ENCODE measurements at places on chromosomes 6 and 20.

- DNase-seq, result no peak
These were observed 184.3 kb downstream of the SOX4 start for GRCh38 chr6:21777846-21778245.

DNA sequence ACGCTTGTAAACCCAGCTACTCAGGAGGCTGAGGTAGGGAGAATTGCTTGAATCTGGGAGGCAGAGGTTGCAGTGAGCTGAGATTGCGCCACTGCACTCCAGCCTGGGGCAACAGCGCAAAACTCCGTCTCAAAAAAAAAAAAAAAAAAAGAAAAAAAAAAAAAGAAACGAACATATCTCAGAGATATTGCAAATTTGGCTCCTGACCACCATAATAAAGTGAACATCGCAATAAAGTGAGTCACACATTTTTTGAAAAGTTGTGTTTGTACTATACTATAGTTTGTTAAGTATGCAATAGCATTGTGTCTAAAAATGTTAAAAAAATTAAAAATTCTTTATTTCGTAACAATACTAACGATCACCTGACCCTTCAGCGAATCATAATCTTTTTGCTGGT, 13.3 kb downstream of the RSPH9 start:
- no peak for DNase-seq

- DNase-seq, result no peak
These were observed 47.4 kb upstream of the SRF start for GRCh38 chr6:43123461-43124314.

GRCh38 chr6:109008537-109009235, 86.0 kb downstream of the SESN1 start:
- no peak for DNase-seq

DNA sequence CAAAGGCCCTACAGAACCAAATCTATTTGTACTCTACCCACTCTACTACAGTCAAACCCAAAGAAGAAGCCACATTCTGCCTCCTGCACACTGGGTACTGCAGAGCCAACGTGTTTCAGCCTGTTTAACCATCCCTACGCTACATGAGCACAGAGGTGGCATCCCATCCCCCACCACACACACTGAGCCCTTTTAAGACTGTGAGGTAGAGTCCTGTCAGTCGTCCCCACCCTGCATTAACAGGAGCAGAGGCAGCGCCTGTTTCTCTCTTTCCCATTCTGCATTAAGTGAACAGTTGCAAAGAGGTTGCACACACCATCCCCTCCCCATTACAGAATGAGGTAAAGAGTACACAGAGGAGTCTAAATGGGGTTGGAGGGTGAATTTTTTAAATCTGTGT, 5.2 kb upstream of the RSPH4A start:
- no peak for DNase-seq

DNA sequence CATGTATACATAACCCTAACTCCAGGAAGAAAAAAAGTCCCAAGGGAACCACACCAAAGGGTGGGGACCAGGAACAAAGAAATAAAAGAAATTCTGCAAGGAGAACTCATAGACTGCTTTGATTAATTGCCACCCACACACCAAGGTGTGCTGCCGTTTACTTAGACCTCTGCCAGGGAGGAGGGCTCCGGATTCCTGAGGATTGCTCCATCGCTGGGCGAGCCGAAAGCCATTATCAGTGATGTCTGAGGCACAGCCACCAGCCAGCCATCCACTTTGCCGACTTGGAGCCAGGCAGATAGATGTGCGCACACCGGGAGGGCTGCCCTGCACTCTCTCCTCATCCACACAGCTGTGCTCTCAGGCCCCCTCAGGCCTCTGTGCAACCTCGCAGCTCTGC, 272.7 kb upstream of the FOXQ1 start:
- no peak for DNase-seq

DNA sequence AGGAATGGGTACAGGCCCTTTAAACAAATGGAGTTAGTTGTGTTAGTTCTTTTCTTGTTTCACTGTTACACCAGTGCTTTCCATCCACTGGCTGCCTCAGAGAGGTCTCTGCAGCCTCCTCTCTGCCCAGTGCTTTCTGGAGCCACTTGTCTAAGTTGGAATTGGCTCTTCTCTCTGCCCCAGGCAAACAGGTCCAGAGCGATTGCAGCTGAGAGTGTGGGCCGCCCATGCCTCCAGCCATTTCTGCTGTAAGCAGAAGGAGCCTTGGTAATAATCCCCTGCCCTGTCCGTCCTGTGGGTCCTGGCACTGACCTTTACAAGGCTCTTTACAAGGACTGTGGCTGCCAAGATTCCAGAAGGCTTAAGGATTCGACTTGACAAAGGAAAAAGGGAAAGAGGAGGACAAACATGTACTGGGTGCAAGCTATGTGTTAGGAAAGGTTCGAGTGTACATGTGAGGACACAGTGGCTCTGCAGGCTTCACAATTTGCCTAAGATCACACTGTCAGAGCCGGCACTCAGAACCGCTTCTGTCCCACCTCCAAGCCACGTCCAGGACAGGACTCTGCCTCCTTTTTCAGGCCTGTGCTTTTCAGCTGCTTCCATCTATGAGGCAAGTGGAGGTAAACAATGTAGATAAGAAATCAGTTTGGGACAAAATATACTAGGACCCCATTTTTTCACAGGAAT, 88.5 kb downstream of the POPDC3 start:
- no peak for DNase-seq

DNA sequence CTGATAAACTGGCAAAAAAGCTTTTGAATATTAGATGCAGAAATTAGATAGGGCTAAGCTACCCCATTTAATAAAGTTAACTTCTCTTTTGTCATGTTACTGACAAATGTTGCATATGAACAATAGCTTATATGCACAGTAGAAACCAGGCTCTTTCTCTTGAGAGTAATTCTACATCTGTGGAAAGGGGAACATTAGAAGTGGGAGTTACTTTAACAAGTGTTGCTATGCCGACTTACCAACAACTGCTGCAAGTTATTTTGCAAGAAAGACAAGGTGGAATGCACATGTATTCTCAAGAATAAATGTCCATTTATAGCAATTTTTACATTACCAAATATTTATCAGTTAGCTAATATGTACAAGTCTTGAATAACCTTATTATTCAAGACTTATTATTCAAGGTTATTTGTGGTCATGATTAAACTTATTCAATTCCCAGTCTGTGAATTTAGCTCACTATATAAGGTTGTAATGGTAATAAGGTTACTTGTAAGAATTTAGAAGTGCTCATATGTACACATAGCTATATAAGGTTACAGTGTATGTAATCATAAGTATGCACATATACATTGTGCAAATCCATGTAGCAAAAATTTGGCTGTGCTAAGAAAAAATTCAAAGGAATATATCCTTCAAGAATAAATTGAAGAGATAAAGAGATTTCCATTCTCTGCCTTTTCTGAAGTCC, 38.3 kb downstream of the ADGRG6 start:
- DNase-seq, result no peak

- no peak for DNase-seq
These were observed 41.1 kb downstream of the STX7 start for GRCh38 chr6:132471787-132472186.

- DNase-seq, result no peak
These were observed 93.2 kb downstream of the FOXO3 start for GRCh38 chr6:108653949-108654348.

GRCh38 chr6:128712898-128713297, 170.0 kb upstream of the LAMA2 start:
- no peak for DNase-seq

DNA sequence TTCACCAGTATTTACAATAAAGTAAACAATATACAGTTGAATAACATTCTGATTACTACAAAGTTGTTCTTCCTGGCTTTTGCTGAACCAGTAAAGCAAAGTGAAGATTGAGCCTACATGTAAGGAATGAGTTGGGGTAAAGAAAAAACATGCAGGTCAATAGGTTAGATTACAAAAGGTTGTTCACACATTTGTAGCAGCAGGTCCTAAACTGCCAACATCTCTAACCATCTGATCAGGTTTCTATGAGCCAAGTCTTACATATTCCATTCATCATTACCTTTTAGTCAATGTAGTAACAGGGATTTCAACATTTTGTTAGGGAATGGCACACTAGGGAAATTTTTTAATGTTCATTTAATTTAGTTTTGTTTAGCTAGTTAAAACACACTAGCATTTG, 9.3 kb upstream of the CALHM6 start:
- DNase-seq, result no peak

GRCh38 chr6:11410539-11411307, 126.8 kb upstream of the TMEM170B start:
- DNase-seq, result no peak

GRCh38 chr6:114564302-114564933, 221.6 kb upstream of the HS3ST5 start:
- DNase-seq, result no peak

DNA sequence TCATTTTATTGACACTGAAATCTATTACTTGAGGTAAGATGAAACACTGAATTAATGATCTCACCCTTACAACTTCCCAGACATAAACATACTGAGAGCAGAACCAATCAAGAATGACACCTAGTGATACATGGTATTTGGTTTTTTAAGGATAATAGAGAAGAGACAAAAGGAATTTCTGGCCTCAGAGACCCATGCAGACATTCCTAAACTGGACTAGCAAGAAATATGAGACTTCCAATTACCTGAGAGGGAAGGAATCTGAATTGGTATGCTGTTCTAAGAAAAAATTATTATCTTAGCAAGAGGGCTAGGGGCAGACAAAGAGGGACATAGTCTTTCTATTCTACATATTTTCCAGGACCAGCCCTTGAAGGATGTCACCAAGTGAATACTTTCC, 141.1 kb downstream of the BMP5 start:
- DNase-seq, result no peak

DNA sequence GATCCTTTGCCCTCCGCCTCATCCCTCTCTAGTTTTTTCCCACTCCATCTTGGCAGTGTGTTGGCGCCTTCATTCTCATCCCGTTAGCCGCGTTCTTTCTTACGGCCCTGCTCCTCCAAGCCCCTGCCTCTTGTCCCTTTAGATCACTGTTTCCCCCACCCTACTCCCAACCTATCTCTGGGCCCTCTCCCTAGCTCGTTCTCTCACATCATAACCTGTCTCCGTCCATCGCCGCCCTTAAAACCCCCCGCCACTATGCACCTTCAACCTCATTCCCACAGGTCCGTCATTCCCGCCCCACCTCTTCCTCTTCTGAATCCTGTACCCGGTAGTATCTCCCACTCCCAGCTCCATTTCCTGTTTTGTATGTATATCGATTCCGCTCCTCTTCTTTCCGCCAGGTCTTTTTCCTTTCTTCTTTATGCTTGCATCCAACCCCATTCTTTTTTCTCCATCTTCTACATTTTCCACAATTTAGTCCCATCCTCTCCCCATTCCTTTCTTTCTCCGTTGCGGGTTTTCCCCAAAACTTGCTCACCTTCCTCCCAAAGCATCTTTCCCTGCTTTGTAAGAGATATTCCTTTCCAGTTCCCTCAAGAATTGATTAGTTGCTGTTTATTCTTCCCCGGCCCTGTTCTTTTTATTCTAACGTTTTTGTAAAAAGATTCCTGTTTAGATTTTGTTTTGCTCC, 671 bp downstream of the EFHC1 start:
- DNase-seq, result no peak

- DNase-seq, result no peak
These were observed 211.3 kb upstream of the RUNX2 start for GRCh38 chr6:45116714-45117410.

DNA sequence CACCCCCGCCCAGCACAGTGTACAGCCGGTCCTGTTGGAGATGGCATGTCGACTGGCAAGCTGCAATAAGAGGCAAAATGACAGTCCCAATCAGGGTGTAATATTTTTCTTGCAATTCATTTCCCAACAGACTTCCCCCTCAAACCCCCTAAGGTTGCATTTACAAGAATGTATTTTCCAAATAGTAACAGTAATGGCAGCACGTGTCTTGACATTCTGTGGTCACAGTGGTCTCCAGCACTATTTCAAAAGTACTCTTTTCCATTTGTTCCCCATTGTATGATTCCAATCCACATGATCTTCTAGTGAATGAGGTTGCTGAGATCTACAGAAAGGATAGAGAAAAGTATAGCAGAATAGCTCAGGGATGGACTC, 97.8 kb upstream of the CARMIL1 start:
- DNase-seq, result no peak

DNA sequence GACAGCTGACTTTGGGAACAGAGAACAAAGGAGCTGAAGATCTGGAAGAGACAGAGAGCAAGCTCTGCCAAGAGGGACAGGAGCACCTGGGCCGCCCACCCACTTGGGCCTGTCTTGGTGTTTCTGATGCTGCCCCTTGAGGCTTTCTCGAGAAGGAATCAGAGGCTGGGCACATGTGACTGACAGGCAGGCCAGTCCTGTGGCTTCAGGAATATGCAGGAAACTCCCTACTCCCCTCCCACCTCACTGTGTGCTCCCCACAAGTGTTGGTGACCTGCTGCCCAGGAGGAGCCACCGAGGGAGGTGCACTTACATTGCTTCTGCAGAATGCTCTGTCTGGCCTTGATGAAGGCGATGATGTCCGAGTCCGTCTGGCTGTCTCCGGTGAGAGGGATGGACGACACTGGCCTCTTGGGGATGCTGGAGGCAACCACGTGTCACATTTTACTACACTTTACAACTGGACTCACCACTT, 20.9 kb upstream of the KCNK16 start:
- no peak for DNase-seq

DNA sequence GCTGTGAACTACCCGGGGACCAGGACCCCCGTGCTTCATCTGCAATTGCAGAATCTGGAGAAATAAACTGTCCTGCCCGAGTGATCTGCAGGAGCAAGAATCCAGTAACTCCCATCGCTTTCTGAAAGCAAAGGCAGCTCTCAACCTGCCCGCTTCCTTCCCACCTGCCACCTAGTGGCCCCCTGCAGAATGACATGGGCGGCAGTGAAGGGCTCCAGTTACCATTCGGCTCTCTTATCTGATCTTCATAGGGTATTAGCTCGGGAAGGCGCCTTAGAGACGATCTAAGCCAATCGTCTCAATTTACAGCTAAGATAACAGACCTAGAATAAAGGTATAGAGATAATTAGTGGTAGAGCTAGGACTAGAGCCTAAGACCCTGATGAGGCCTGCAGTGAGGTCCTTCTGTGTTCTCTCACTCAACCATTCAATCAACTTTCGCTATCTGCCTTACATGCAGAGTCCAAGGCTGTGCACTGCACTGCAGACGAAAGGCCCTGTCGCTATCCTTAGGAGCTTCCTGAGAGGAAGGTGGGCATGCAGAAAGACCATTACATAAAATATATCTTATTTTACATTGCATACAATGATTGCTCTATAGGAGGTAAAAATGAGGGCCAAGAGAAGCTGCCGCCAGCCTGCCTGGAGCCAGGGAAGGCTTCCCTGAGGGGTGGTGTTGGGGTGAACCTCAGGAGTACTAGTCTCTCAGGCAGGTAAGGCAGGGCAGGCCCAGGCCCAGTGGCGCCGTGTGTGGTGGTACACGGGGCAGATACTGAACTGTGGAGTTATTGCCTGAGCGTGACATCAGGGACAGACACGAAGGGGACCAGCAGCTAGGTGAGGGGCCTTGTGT, 7.1 kb upstream of the PSMG4 start:
- peak; percentile 66 for DNase-seq

DNA sequence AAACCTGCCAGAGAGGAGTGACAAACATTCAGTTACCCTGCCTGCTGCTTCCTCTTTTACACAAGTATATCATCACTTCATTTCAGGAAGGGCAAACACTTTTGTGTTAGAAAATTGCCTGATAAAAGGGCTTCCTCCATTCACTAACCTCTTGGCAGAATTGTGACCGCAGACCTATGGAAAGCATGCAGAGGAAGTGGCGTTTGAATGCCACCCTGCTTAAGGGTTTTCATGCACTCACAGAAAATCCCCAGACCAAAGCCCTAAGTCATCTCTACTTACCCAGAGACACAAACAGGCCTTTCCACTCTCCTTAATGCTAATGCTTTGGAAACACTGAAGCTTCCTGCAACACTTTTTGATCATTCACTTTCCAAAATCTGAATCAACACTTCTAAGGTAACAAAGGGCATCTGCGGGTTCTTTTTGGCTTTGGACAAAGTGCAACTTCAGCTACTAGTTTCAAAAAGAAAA, 22.1 kb upstream of the RALGAPA2 start:
- DNase-seq, result no peak
